ENCODE measurements at places on chromosomes 6 and 20.

- DNase-seq, result no peak
Measured at GRCh38 chr6:138736640-138737039, 36.9 kb upstream of the CCDC28A start.

- DNase-seq, result no peak
Measured at GRCh38 chr6:128600397-128600951, 80.1 kb upstream of the PTPRK start.

DNA sequence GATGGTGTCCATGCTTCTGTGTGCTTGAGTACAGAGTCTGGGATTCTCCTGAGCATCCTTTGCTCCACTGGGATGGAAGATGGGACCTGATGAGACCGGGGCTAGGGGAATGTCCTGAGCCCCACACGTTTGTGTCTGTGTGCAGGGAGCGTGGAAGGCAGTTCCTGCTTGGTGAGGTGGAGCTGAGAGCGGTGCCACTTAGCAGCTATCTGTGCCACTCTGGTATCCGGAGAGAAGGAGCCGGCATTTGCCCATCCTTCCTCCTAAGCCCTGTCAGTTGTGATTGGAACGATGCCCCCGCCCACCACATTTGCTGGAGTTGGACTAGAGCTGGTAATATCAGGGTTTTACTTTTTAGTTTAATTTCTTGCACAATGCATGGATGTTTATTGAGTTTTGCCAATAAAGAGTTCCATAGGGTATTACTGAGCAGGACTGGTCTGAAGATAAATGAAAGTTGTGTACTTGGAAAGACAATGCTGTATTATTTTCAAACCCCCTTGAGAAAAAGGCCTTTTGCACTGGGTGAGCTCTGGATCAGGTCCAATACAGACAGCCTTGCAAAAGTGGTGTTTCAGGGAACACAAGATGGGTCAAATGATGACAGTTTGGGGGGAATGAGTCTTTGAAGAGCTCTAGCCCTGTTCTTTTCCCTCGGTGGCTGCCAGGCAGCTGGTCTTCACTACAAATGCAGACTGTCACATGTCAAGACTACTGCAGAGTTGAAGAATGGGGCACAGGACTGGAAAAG, 130.8 kb downstream of the SYCP2 start:
- no peak for DNase-seq

DNA sequence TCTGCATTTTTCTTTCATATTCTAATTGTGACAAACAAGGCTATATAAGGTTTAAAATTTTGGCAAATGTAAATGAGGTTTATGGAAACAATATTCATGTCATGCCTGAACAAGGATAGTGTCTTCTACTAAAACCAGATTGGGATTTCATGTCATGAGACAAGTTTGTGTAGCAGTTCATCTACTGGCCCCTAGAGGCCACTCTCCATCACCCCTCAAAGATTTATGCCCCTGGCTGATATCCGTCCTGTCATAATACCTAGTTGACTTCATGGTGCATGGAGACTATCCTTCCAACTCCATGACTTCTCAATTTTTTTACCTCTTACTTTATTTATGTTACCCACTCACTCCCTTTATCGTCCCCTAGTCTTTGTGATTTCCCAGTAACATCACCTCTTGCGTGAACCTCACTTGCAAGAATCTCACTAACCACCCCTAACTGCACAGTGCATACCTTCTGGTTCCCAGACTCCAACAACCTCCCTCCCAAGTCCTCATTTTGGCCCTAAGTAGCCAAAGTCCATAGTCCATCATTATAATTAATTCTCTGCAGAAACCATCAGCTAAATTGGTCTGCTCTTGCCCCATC, 179.8 kb downstream of the TASP1 start:
- DNase-seq, result no peak

GRCh38 chr20:53037621-53038020, 65.5 kb downstream of the TSHZ2 start:
- DNase-seq, result no peak

- DNase-seq, result no peak
Measured at GRCh38 chr20:53866794-53867740, 203.3 kb downstream of the BCAS1 start.

- DNase-seq, result no peak
Measured at GRCh38 chr6:41997456-41997855, 52.9 kb upstream of the TAF8 start.

GRCh38 chr20:2981646-2982045, 61.8 kb upstream of the GNRH2 start:
- no peak for DNase-seq

- no peak for DNase-seq
Measured at GRCh38 chr6:129643968-129644367, 66.0 kb downstream of the ARHGAP18 start.

- DNase-seq, result no peak
Measured at GRCh38 chr20:5402903-5403531, 86.3 kb upstream of the PROKR2 start.

DNA sequence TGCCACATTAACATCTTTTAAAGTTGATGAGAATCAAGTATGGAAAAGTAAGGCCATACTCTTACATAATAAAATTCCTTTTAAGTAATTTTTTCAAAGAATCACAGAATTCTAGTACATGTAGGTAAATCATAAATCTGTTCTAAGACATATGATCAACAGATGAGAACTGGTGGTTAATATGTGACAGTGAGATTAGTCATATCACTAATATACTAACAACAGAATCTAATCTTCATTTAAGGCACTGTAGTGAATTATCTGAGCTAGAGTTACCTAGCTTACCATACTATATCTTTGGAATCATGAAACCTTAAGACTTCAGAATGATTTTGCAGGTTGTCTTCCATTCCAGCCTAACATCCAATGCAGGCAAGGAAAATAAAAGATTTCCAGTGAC, 11.6 kb downstream of the PLN start:
- no peak for DNase-seq

- DNase-seq, result no peak
Measured at GRCh38 chr6:30810813-30811339, 66.5 kb upstream of the IER3 start.

DNA sequence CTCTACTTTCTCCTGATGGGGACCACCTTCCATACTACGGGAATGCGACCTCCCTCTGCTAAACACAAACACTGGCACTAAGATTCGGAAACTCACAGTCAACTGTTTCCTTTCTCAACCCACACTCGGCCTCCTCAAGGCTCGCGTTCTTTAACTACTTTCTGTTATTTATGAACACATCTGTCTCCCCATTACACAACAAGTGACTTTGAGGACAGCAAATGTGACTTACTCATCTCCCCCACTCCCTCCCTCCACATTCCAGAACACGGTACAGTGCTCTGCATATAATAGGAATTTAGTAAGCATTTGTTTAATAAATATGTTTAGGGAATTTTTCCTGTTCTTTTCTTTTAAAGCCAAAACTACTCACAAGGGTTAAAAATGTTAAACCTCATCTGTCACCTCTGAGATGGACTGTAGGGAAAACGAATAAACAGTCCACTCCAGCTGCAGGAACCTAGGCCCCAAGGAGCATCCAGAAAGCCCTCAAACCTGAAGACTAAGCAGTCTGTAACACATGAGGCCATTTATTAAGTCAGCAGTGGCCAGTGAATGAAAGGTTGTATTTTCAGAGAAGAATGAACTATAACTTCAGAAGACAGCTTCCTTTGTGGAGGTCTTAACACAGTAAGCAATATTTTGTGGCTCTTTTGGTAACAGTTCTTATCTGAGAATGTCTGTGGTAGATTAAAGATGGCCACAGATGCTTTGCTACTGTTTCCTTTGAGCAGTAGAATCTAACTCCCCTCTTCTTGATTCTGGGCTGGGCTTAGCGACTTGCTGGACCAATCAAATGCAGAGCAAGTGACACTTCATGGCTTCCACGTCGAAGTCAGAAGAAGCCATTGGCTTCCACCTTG, 209.6 kb upstream of the DTNBP1 start:
- no peak for DNase-seq

GRCh38 chr6:36975231-36976006, 10.6 kb downstream of the MTCH1 start:
- no peak for DNase-seq

DNA sequence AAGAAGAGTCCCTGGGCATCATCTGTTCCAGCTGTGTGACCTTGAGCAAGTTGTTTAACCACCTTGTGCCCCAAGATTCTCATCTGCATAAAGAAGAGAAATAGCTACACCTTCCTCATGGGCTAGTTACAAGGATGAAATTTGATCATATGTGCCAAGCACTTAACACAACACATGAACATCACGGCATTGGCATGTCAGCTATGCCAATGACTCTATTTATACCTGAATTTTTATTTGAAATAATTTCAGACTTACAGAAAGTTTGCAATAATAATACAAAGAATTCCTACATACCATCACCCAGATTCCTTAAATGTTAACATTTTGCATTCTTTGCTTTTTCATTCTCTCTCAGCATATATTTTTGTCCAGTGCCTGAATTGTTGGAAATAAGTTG, 21.0 kb upstream of the TCF15 start:
- DNase-seq, result no peak

DNA sequence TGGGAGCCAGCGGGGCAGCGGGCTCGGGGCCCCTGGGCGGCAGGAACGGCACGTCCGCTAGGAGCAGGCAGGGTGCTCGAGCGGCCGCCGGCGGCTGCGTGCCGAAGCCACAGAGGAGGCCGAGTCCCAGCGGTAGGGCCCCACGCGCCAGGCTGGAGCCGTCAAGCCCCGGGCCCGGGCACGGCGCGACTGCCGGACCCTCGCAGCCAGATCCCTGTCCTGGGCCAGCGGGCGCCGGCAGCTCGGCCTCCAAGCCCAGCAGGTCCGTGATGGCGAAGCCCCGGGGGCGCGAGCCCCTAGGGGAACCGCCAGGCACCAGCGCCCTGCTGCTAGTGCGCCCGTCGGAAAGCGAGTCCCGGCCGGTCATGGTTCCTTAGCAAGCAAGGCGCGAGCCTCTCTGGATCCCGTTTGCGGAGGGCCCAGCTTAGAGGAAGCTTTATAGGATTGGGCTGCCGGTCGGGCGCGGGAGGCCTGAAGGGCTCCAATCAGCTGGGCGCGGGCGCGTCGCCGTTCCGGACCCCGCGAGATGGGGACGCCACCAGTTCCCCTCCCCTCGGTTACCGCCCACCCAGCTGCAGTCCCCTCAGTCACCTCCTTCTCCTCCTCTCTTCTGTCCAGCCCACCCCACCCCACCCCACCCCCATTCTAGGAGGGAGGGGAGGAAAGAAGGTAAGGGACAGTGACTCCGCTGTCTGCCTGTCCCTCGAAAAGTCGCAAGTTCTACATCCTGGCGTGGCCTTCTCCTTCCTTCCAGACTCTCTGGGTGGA, at the start of gene VSX1:
TSS of gene VSX1 (minus strand) at position 412 of the 768 bp plus-strand sequence. CDS start at position 367, 45 bp downstream.
- DNase-seq, result no peak

DNA sequence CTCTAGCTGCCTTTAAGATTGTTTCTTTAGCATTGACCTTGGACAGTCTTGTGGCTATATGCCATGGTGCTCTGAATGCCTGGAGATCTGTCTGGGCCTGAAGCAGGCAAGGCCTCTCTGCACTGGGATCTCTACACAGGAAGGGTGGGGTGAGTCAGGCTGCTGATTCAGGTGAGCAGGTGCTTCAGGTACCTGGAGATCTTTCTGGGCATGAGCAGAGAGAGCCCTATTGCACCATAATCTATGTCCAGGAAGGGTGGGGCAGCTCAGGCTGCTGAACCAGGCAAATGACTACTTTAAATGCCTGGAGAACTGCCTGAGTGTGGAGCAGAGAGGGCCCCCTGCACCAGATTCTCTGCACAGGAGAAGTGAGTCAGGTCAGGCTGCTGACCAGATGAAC, 94.5 kb downstream of the TPBG start:
- no peak for DNase-seq

- DNase-seq, result no peak
Measured at GRCh38 chr6:163098827-163099479, 315.6 kb upstream of the QKI start.

DNA sequence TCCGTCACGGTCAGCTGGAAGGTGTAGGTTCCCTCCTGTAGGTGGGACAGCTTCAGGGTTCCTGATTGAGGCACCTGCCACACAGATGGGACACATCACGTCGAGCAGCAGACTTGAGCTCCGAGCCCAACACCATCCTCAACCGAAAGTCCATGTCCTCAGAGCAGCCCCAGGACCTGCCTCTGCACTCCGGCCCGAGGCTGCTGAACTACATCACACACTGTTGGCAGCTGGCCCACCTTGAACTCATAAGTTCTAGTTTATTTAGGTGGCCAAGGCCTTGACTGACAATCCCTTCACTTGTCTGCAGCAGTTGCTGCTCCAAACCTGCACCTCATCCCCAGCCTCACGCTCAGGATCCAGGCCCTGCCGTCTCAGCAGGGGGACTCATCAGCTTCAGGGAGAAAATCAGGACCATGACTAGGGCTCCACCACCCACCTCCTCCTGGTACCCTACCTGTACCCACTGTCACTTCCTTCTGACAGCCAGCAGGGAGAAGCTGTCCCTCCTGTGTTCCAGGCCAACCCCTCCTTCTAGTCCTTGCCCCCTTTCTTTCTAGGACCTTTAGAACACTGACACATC, 21.0 kb downstream of the LRP11 start:
- DNase-seq, result no peak

DNA sequence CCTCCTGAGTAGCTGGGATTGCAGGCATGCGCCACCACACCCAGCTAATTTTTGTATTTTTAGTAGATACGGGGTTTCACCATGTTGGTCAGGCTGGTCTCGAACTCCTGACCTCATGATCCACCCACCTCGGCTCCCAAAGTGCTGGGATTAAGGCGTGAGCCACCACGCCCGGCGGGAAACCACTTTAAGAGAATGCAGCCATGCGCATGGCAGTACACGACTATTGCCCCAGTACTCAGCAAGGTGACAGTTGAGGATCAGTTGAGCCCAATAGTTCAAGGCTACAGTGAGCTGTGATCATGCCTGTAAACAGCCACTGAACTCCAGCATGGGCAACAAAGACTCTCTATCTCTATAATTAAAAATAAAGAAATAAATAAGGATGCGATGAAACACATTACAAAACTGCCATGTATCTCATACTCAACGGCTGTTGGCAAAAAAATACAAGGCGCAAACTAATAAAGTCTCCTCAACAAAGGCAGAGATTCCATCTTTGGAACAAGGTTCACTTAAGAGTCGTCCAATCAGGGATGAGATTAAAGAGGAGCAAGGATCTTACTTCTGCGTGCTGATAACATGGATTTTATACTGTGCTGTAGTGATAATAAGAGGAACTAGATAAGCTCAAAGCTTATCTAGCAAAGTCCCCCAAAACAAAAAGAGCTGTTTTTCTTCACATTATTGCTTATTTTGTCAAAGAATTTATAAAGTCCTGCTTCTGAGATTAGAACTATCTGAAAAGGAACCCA, 51.1 kb downstream of the STAU1 start:
- no peak for DNase-seq

GRCh38 chr6:132683543-132683942, 24.6 kb upstream of the TAAR1 start:
- DNase-seq, result no peak

All from nucleus accumbens (tissue), 56 donors.